ENCODE measurements at places on chromosomes 4 and X.

- DNase-seq: no peak
These were observed 26.3 kb downstream of the MGARP start for GRCh38 chr4:139253713-139254112.

- DNase-seq: no peak
These were observed 459.2 kb downstream of the INPP4B start for GRCh38 chr4:142386856-142387255.

GRCh38 chr4:11416071-11416766 lies 12.5 kb downstream of the HS3ST1 start:
- no peak for DNase-seq

GRCh38 chrX:134760650-134761049 lies 102.4 kb upstream of the PLAC1 start:
- no peak for DNase-seq

DNA sequence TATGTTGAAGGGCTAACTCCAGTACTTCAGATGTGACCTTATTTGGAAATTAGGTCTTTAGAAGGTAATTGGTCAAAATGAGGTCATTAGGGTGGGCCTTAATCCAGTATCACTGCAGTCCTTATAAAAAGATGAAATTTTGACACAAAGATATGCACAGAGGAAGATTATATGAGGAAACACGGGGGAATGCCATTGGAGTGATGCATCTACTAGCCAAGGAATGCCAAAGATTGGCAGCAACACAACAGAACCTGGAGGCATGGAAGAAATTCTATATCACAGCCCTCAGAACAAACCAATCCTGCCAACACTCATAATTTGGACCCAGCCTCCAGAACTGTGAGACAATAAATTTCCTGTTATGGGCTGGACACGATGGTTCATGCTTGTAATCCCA lies 17.6 kb downstream of the TRIM61 start:
- no peak for DNase-seq

DNA sequence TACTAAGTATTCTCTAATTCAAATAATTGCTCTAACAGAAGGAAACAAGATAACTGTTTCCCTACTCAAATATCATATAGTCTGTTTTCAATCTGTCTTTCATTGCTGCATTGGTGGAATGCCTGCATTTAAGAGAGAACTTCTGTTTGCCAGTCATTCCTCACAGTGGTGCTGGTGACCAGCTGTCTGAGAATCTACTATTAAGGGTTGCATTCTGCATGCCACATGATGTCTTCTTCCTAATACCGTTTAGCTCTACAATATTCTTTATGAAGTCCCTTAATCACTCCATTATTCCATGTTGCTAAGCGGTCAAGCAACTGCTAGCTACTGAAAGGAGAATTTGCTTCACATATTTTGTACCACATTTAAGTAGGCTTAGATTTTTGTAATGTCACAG lies 167.1 kb upstream of the CENPE start:
- DNase-seq: no peak

DNA sequence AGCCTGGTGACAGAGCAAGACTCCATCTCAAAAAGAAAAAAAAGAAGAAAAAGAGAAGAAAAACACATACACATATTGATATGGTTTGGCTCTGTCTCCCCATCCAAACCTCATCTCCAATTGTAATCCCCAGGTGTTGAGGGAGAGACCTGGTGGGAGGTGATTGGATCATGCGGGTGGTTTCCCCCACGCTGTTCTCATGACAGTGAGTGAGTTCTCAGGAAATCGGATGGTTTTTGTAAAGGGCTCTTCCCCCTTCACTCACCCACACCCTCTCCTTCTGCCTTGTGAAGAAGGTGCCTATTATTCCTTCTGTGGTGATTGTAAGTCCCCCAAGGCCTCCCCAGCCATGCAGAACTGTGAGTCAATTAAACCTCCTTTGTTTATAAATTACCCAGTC lies 68.4 kb downstream of the LDB2 start:
- no peak for DNase-seq

Data from CMK (cell line).